ENCODE measurements at places on chromosomes 3 and 15.
A peak's percentile ranks its signal among the peaks of the same experiment; 100 is the strongest.

DNA sequence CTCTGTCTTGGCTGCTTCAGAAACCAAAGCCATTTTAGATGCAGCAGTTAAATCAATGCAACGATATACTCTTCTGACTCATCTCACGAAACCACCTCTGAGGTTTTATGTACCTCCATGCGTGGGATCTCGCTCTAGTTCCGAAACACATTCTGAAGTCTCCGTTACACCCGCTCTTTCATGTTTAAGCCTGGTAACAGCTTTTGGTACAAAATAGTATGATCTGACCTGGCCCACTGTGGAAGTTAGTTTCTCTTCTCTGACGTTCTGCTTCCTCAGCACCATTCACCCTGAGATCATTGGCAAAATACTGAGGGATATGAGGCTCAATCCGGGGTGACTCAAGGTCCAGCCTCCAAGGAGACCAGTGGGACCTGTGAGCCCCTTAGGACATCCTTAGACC lies 121.9 kb downstream of the TMEM266 start:
- DNase-seq, result no peak

- DNase-seq, result peak; percentile 5
Observed at GRCh38 chr3:156424758-156425157, 130.2 kb downstream of the SSR3 start.

GRCh38 chr15:36161108-36161507 lies 418.3 kb upstream of the CDIN1 start:
- DNase-seq, result no peak

GRCh38 chr15:89002281-89002761 lies 85.9 kb upstream of the ABHD2 start:
- peak; percentile 82 for DNase-seq

DNA sequence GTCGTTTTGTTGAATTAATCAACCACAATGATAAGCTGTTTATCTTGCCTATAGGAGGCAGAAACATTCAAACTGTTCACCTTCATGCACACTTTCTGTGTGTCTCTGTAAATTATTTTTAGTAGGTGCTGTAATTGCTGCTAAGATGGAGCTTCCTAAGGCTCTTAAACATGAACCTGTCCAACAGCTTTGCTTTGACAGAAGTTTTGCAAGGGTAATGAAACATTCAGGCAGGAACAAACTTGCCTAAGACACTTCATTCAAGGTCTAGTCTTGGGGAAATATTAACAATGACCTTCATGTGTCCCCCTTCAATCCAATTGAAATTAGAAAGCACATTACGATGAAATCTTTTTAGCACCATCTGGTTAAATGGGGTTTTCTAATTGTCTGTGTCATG lies 156.1 kb downstream of the DIPK2A start:
- DNase-seq, result no peak

DNA sequence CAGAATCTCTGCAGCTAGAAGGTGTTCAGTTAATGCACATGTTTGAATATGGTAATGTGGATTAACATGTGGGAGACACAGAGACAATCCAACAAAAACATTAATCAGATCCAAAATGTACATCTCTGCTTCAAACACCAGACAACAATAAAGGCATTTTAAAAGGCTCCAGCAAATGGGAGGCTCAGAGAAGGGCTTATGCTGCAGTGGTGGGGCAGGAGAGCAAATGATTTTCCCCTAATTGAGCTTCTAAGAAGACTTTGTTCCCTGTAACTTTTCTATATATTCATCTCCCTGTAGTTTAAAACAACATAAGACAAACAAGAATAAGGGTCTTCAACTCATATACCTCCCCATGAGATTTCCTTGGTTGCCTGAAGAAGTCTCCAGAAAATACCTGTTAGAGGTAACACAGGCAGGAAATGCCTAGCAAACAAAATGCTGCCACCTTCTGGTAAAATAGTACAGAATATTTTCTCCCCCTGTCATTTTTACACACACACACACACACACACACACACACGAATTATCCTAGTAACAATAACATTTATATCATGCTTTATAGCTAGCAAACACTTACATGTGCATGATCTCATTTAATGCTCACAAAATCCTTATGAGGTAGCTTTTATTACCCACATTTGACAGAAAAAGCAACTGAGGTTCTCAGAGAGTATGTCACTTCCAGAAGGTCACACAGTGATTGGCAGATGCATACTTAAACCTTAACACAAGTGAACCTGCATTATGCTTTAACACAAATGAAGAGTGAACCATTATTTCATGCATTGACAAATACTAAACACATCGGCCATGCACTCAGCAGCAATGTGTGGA lies 123.4 kb upstream of the MB21D2 start:
- peak; percentile 28 for DNase-seq
